ENCODE measurements at places on chromosomes 3 and 15.

DNA sequence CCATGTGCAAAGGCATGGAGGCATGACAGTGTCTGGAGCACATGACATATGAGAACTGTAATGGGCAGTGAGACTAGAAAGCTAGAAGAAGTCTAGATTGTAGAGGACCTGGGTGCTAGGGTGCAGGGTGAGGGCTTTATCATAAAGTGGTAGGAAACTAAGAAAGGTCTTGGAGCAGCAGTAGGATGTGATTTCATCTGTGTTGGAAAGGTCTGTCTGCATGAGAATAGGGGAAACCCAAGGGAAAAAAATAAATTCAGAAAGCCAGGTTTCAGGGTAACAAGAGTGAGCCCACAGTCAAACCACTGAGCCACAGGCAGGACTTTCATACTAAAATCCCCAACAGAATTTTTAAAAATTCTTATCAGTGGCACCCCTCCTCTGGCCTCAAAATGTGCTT lies 54.5 kb downstream of the CCDC33 start:
- DNase-seq, result no peak

DNA sequence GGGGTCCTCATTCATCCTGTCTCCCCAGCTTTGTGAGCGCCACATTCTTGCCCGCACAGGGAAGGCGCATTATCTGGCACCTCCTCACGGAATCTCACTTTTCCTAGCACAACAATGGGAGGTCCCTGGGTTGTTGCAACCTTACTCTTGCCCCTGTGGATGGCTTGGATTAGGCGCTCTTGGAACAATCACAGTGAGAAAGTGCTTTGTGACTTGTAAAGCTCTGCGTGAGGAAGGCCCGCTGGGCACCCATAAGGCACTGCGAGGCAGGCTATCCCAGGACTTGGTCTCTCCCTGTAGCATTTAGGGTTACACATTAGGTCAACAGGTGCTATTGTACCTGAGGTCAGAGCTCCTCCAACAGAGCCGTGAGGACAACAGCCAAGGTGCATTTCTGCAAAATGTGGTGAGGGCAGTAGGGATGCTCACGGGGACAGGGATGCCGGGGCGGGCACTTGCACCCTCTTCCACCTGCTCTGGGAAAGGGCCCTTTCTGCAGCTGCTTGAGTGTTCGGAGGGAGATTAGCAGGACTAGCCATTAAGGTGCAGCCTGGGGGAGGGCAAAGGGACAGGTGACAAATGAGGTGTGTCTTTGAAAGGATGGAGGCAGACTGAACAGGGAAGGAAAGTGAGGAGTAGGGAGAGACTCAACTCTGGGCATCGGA lies 13.9 kb upstream of the LRRC15 start:
- DNase-seq, result no peak

- no peak for DNase-seq
These were observed 63.0 kb downstream of the VPS8 start for GRCh38 chr3:184874709-184875644.

DNA sequence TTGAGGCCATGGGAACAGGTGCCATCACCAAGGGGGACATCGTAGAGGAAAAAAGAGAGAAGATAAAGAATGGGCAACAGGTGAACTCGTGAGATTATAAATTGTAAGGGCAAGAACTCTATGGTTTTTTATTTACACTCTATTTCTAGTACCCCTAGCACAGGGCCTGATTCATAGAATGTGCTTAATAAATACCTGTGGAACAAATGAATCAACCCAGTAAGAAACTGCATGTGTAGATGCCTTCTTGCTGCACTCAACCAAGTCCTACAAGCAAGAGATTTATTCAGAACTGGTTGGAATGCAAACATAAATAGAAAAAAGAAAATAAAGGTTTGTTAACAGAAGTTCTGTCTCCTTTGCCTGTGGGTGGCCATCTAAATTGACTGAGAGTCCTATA lies 18.7 kb upstream of the KPNA1 start:
- no peak for DNase-seq

DNA sequence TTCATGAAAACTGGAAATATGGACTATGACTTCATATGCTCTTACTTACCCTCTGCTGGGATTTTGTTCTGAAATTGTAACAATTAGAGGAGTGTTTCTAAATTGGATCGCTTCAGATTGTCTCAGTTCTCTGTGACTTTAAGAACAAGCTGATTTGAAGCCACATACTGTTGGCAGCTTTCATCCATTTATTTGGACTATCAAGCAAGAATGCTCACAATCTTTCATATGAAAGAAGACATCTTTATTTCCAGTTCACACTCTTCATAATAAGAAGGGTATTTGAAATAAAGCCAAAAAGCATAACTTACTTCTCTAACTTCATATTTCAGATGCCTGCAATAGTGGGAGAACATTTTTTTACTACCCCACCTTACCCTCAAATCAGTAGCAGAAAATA lies 491.6 kb upstream of the TPRG1 start:
- no peak for DNase-seq

- no peak for DNase-seq
These were observed 8.5 kb downstream of the TMEM212 start for GRCh38 chr3:171851660-171852058.

DNA sequence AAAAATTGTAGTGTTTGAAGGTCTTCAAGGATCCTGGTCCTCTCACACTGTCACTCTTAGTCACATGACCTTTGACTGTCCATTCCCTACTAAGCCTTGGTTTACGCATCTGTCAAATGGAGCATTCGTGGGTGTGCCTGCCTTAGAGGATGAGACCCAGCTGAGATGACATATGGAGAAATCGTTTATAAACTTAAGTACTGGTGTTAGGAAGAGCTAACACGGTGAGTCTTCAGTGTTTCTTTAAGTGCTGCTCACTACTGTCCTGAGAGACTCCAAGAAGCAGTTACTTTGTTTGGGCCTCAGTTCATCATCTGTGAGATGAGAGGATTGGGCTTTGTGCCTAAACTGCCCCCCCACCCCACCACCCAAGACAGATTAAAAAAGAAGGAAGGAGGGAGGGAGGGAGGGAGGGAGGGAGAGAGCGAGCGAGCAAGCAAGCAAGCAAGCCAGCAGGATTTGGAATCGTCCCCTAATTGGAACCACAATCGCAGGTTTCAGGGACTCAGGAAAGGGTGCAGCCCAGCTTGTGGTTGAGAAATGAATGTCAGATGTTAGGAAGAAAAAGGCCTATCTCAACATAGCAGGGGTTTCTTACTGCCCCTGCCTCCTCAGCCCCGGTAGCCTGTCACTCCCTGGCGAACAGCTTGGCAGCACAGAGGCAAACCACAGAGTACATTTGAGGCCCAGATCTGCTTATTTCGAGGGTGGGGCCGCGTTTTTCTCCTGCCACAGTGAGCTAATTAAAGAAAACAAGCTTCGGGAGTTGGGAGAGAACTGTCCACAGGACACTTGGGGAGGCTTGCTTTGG lies 32.7 kb downstream of the SMAD3 start:
- DNase-seq, result no peak

GRCh38 chr15:90624278-90624981 lies 92.7 kb upstream of the BLM start:
- DNase-seq, result no peak

DNA sequence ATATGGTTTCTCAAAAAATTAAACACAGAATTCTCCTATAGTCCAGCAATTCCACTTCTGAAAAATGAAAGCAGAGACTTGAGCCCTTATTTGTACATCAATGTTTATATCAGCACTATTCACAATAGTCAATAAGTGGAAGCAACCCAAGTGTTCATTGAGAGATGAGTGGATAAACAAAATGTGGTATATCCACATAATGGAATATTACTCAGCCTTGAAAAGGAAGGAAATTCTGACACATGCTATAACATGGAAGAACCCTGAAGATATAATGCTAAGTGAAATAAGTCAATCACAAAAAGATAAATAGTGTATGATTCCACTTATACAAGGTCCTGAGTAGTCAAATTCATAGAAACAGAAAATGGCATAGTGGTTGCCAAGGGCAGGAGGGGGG lies 76.6 kb downstream of the MTHFS start:
- DNase-seq, result no peak

GRCh38 chr3:69386556-69387385 lies 883 bp upstream of the FRMD4B start:
- DNase-seq, result no peak

DNA sequence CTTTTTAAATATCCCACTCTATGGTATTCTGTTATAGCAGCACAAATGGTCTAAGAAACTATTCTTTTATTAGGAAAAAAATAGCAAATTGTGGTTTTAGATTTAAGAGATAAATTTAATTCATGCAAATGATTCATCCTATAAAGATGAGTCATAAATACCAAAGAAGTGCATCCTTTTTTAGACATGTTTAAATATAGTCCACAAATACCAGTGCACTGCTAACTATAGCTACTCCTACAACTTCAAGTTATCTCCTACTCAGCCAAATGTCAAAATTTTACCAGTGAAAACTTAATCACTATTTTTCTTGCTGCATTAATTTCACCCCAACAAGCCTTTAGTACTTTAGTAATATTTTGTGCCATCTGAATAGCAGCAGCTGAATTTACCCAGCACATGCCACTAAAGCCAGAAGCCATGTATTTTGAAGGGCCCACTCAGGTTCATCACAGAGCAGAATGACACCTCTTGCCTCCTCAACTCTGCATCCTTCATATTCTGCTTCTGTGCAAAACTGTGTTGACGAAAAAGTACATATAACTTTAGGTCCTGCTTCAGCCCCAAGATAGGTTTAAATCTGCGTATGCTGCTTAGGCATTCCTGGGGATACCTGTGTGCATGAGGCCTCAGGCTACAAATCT lies 24.9 kb downstream of the CX3CR1 start:
- DNase-seq, result no peak

GRCh38 chr3:178754852-178755510 lies 218.7 kb downstream of the KCNMB2 start:
- no peak for DNase-seq

DNA sequence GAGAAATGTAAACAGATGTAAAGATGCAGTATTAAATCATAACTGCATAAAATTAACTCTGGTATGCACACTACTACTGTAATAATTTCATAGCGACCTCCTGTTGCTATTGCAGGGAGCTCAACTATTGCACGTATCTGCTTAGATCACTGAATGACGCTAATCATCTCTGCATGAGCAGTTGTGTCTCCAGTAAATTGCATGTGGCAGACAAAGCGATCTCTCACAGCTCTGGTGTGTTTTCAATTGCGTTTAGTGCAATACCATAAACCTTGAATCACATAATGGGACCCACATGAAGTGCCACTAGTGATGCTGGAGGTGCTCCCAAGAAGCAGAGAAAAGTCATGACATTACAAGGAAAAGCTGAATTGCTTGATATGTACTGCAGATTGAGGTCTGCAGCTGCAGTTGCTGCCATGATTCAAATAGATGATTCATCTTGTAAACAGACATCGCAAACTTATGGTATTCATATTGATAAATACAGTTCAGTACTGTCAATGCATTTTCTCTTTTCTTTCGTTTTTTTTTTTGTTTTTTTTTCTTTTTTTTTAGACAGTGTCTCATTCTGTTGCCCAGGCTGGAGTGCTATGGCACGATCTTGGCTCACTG lies 30.2 kb upstream of the LCTL start:
- no peak for DNase-seq

GRCh38 chr3:24349367-24350019 lies 145.2 kb downstream of the THRB start:
- no peak for DNase-seq

GRCh38 chr3:57048728-57049127 lies 11.7 kb upstream of the SPATA12 start:
- no peak for DNase-seq

- DNase-seq, result no peak
These were observed 38.5 kb upstream of the CTDSPL start for GRCh38 chr3:37823189-37823588.

GRCh38 chr3:192914848-192915247 lies 2.8 kb downstream of the MB21D2 start:
- DNase-seq, result no peak

GRCh38 chr3:94117729-94118128 lies 54.9 kb downstream of the NSUN3 start:
- DNase-seq, result no peak

- no peak for DNase-seq
These were observed 55.4 kb downstream of the RASGRF1 start for GRCh38 chr15:79035111-79035601.

DNA sequence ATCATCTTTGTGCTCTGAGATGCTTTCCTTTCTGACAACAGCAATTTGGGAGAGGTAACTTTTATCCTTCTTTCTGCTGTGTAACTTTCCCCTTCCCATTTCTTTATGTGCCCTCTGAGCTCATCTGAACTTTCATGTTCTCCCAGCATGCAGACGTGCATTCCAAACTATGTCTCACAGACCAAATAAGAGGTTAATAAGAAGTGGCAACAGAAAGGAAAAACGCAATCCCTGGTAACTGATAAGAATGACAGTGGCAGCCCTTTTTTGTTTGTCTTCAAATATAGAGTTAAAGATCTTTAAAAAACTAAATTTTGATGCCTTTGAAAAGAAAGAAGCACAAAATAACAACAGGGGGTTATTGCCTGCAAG lies 533.4 kb downstream of the FOXP1 start:
- DNase-seq, result no peak

GRCh38 chr15:42986693-42987342 lies 66.2 kb upstream of the TTBK2 start:
- no peak for DNase-seq

DNA sequence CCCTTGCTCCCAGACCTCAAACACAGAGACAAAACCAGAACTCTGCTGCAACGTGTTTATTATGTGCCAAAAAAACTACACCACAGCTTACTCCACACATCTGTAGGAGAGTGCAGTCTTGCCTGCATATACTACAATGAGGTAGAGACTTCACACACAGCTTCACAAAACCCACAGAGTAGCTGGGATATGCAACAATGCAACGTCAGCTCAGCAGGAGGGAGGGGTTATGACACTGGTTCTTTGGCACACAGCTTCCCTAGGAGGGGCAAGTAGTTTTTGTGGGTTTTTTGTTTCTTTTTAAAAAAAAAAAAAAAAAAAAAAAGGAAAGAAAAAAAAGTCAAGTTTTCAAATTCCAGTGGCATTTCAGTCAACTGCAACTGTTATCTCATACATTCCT lies 2.9 kb upstream of the RPS17 start:
- DNase-seq, result no peak

GRCh38 chr15:70049701-70050301 lies 47.9 kb downstream of the TLE3 start:
- no peak for DNase-seq

GRCh38 chr15:43249236-43249635 lies 17.5 kb downstream of the TGM5 start:
- no peak for DNase-seq

DNA sequence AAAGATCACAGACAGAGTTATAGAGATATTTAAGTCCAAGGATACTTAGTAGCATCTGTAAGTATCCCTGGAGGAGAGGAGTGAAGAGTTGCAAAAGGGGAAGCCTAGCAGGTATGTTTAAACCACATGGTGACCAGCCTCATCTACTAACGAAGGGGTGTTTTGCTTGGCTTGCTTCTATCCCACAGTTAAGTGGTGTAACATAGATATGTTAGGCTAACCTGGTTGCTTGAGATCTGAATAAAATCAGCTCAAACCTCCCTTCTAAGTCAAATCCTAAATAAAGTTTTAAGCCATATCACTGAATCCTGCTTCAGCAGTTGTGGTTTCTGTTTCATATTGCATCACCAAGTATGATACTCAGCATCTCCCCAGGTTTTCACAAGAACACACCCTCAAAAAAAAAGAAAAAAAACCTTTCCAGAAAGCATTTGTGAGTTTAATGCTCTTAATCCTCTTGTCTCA lies 880.2 kb downstream of the ROBO1 start:
- no peak for DNase-seq

Measured in H1 (cell line).